A375 (cell line): ENCODE measurements at places on chromosomes 7 and 10. TPM values are rescaled to one million over a fixed set of nuclear protein-coding genes. Genes with fewer than 3 reads are reported as not detected.

LLCFC1 gene
- total RNA-seq, result not detected in 2 replicates

LRRC18 gene
- total RNA-seq, result not detected in 2 replicates

FAM25G gene
- not detected in 2 replicates for total RNA-seq

LEP gene
- total RNA-seq, result not detected in 2 replicates

ACSM6 gene
- not detected in 2 replicates for total RNA-seq

INHBA gene
- 65.2 and 65.4 TPM in 2 replicates for total RNA-seq

SLIT1 gene
- 0.03 TPM in 1 of 2 replicates, not detected in the other for total RNA-seq

ELOVL3 gene
- not detected in 2 replicates for total RNA-seq

CHST3 gene
- total RNA-seq, result 17.9 and 18.5 TPM in 2 replicates

GPR141 gene
- total RNA-seq, result not detected in 2 replicates

FEZF1 gene
- 0.04 and 0.08 TPM in 2 replicates for total RNA-seq

RADIL gene
- total RNA-seq, result 0.04 TPM in 1 of 2 replicates, not detected in the other

C10orf53 gene
- not detected in 2 replicates for total RNA-seq

TFEC gene
- 0.34 and 0.40 TPM in 2 replicates for total RNA-seq

MOGAT3 gene
- total RNA-seq, result not detected in 2 replicates

AOAH gene
- total RNA-seq, result 0.45 TPM in 1 of 2 replicates, not detected in the other

PPP1R17 gene
- not detected in 2 replicates for total RNA-seq

TAS2R39 gene
- total RNA-seq, result not detected in 2 replicates

DLX5 gene
- not detected in 2 replicates for total RNA-seq

AGAP4 gene
- 8.1 and 11.7 TPM in 2 replicates for total RNA-seq

TSPAN13 gene
- 24.3 and 28.1 TPM in 2 replicates for total RNA-seq

ANKRD61 gene
- 0.19 TPM in 1 of 2 replicates, not detected in the other for total RNA-seq

FUOM gene
- 56.1 and 56.8 TPM in 2 replicates for total RNA-seq

RBP4 gene
- total RNA-seq, result 0.82 and 1.0 TPM in 2 replicates

SPDYE16 gene
- total RNA-seq, result 0.08 TPM in 1 of 2 replicates, not detected in the other

CRTAC1 gene
- not detected in 2 replicates for total RNA-seq

SLC37A3 gene
- total RNA-seq, result 28.8 and 43.8 TPM in 2 replicates

CRHR2 gene
- total RNA-seq, result not detected in 2 replicates

OR2A7 gene
- not detected in 2 replicates for total RNA-seq

OPN4 gene
- not detected in 2 replicates for total RNA-seq

PDZD7 gene
- 6.6 and 7.0 TPM in 2 replicates for total RNA-seq

MDFIC gene
- total RNA-seq, result 29.2 and 37.0 TPM in 2 replicates

TCAF2 gene
- 4.1 and 4.4 TPM in 2 replicates for total RNA-seq
